ENCODE measurements at places on chromosomes 1 and 21.

GRCh38 chr1:155176544-155177071 lies 3.0 kb downstream of the TRIM46 start:
- peak; percentile 73 for DNase-seq

DNA sequence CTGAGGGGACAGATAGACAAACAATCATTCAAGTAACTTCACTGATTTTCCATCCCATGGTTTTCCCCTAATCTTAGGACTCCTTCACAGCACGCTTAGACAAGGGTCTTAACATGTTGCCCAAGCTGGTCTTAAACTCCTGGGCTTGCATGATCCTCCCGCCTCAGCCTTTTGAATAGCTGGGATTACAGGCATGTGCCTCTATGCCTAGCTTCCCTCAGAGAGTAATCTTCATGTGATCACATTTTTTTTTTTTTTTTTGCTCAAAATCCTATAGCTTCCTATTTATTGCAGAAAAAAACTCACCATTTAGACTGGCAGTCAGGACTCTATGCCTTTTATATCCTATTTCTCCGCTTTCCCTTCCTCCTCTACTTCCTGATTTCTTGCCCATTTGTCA lies 90.4 kb upstream of the DPH5 start:
- DNase-seq = no peak

DNA sequence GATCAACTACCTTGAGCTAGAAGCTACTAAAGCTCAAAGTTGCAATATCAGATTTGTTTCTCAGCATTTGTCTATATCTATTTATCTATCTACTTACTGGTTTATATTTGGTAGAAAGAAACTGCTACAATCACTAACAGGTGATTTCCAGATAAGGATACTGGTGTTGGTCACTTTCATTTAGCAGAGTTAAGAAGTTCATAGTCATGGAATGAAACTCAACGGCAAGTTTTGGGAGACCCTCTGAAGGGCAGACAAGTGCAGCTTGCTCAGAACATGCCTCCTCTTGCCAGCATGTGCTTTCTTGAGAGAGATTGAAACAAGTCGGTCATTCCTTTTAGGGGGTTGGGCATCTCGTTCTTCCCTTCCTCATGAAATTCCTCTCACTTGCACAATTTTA lies 296.5 kb downstream of the GRIK1 start:
- DNase-seq = no peak

- DNase-seq = no peak
Observed at GRCh38 chr1:202781180-202781579, 27.0 kb downstream of the KDM5B start.

DNA sequence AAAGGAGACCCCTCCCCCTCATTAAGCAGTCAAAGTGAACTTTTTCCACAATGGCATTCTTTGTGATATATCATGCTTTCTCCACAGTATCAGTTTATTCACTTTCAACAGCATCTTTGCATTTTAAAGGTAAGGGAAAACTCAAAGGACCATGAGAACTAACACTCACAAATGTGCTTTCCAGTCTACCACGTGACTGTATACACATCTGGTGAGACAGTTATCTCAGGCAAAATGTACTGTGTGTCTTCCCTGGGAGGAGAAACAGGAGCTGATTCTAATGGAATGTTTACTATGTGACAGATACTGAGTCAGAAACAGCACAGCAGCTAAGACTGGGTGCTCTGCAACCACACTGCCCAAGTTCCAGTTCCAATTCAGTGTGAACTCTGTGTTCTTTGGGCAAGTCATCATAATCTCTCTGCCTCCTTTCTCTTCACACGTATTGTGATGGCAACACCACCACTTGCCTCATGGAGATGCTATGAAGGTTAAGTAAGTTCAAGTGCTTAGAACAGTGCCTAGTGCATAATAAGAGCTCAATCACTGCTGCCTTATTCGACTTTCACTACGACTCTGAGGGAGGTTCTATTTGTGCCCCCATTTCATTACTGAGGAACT lies 79.0 kb downstream of the SLC45A1 start:
- DNase-seq = no peak

- no peak for DNase-seq
Observed at GRCh38 chr1:97764991-97765390, 155.8 kb downstream of the DPYD start.

DNA sequence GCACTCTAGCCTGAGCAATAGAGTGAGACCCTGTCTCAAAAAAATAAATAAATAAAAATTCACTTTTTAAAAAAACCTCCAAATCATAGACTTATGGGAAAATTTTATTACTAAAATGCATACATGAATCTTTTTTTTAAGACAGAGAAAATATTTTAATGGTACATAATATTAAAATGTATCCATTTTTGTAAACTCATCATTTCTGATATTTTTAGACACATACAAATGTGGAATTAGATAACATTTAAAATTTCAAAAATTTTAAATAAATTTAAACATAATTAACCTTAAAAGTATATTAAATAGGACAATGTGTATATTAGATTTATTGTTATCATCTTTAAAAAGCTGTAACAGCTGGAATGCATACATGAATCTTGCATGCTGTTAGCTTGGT lies 33.9 kb downstream of the SMAP2 start:
- DNase-seq = no peak

GRCh38 chr1:156399355-156400125 lies 30.5 kb downstream of the RHBG start:
- DNase-seq = no peak

- DNase-seq = no peak
Observed at GRCh38 chr1:219837274-219837993, 90.9 kb downstream of the SLC30A10 start.

- no peak for DNase-seq
Observed at GRCh38 chr1:221251580-221251979, 372.3 kb downstream of the HLX start.

GRCh38 chr21:34930971-34931370 lies 118.1 kb downstream of the RUNX1 start:
- DNase-seq = no peak

DNA sequence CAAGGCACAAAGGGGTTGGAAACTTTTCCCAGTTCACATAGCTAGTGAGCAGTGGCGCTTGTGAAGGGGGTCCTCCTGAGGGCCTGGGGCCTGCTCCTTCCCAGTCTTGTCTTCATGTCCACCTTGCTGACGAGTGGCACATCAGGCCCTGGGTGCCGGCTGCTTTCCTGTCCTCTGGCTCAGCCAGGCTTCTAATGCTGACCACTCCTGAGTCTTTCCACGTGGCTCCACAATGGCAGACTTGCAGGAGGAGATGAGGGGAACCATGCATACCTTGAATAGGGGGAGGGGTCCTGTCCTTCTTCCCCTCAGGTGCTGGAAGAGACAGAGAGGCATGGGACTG lies 38.7 kb downstream of the MAPKAPK2 start:
- no peak for DNase-seq

- DNase-seq = no peak
Observed at GRCh38 chr1:2920421-2921015, 100.7 kb upstream of the ACTRT2 start.

- DNase-seq = no peak
Observed at GRCh38 chr1:117045644-117046043, 14.5 kb upstream of the TTF2 start.

- DNase-seq = no peak
Observed at GRCh38 chr1:232017759-232018158, 391.2 kb downstream of the DISC1 start.

DNA sequence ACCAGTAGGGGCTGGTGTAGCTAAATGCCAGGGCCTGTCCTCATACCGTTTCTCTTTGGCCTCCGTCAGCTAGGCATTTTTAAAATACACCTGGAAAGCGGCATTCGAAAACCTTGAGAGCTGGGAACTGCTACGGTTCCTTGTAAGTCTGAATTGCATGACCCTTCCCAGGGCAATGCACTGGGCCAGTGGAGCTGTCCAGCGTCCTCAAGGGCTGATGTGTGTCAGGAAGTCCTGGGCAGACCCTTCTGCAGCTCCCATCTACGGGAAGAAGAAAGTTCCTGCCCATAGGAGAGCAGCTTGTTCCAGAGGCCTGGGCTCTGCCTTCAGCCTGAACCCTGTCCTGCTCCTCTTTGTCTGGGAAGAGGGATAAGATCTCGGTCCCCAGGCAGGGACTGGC lies 34.1 kb downstream of the UBASH3A start:
- DNase-seq = no peak

DNA sequence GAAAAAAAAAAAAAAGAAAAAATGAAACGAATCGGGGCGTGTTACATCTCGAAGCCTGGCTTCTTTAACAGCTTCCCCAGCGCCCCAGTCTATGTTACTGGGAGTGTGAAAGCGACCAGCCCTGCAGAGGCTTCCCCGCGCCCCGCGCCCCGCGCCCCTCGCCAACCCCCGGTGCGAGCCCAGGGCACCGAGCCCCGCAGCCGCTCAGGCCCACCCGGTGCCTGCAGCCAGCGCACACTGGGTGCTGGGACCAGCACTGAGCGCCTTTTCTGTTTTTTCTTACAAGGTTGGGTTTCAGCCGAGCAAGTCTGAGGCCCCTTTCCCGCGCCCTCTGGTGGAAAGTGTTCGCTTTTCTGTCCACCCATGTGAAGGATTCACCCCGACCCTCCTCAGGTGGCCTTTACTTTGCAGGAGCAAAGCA lies 42.1 kb upstream of the ZNF496 start:
- peak; percentile 29 for DNase-seq

DNA sequence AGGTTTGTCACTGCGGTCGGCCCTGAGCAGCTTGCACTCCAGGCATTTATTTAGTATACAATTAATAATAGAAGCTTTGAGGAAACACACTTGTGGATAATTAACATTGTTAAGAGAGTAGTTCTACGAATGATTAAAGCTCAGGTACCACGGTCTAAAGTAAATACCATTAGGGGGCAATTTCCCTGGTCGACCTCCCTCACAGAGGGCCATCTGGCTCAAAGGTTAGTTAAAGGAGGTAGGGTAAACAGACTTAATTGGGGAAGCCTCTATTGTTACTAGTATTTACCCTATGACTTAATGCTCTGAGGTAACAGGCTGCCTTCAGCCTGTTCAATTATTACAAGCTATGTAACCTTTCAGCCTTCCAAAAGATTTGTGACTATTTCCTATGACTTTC lies 122.3 kb upstream of the SLC44A3 start:
- no peak for DNase-seq

DNA sequence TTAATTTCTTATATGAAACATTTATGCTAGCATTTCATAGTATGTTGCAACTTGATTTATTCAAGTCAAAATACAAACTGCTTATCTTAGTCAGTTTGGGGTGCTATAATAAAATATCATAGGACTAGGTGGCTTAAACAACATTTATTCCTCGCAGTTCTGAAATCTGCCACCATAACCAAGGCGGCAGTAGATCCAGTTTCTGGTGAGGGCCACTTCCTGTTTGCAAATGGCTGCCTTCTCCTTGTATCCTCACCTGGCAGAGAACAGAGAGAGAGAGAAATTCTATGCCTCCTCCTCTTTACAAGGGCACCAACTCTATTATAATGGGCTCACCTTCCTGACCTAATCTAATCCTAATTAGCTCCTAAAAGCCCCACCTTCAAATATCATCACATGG lies 76.1 kb upstream of the RGS2 start:
- DNase-seq = no peak

- DNase-seq = no peak
Observed at GRCh38 chr1:193634470-193634869, 448.1 kb upstream of the B3GALT2 start.

DNA sequence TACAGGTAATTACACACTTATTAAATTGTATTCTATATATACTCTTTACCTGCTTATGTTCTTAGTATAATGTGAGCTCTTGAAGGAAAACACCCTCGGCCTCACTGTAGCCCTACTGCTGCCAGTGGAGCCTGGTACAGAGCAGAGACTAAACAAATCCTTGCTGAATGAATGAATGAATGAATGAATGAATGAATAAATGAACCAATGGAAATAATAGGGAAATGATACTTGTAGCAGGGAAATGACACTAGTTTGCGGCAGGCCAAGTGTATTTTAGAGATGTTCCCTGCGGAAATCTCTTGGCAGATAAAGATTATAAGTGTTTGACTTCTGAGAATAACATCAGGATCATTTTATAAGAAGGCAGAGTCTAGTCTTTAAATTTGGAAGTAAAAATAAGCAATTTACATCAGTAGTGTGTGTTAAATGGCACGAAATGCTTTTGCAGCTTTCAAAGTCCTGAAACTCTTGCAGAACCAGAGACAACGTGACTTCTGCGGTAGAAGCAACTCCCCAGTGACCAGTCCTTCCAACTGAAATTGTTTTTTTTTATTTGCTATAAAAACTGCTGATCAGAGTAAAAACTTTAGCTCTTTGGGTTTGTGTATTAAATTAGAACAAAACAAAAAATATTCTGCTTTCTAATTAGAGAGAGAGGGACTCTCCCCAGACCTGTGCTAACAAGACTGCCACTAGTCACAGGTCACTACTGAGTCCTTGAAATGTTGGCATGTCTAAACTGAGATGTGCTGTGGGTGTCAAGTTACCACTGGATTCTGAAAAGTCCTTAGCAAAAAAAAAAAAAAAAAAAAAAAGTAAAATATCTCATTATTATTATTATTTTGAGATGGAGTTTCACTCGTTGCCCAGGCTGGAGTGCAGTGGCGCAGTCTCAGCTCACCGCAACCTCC lies 199.3 kb upstream of the MAP1LC3C start:
- no peak for DNase-seq

GRCh38 chr1:57518496-57518895 lies 94.6 kb upstream of the DAB1 start:
- DNase-seq = no peak

DNA sequence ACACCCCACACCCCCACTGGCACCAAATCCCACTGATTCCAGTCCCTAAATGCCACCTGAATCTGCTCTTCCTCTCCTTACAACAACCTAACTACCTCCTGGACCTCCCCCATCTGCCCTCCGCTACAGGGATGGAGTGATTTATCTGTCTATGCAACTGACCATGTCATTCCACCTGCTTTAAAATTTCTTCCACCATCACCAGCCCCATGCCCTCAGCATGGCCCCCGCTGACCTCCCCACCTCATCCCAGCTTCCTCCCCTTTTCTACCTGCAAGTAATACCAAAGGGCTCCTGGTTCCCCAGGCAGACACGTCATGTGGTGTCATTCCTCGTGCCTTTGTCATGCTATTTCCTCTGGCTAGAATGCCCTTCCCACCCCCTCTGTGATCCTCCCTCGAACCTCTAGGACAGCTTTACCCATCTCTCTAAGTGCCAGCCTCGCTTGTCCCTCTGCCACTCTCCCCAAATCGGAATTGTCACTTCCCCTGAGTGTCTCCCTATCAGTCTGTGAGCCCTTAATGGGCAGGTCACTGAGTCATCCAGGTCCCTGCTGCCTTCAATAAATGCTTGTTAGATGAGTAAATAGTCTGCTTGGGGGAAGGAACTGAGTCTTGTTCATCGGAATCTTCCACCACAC lies 3.7 kb downstream of the GJB4 start:
- DNase-seq = no peak

GRCh38 chr21:41703857-41704501 lies 62.9 kb downstream of the RIPK4 start:
- DNase-seq = no peak

GRCh38 chr1:13593511-13594131 lies 10.0 kb downstream of the PDPN start:
- no peak for DNase-seq

GRCh38 chr21:45508607-45509565 lies 33.4 kb downstream of the SLC19A1 start:
- DNase-seq = no peak
